ENCODE measurements at places on chromosomes 2 and 18.
A peak's percentile ranks its signal among the peaks of the same experiment; 100 is the strongest.

GRCh38 chr2:88167740-88168139, 2.4 kb upstream of the THNSL2 start:
- no peak for DNase-seq

- no peak for DNase-seq
Observed at GRCh38 chr2:197293252-197294007, 17.1 kb downstream of the ANKRD44 start.

DNA sequence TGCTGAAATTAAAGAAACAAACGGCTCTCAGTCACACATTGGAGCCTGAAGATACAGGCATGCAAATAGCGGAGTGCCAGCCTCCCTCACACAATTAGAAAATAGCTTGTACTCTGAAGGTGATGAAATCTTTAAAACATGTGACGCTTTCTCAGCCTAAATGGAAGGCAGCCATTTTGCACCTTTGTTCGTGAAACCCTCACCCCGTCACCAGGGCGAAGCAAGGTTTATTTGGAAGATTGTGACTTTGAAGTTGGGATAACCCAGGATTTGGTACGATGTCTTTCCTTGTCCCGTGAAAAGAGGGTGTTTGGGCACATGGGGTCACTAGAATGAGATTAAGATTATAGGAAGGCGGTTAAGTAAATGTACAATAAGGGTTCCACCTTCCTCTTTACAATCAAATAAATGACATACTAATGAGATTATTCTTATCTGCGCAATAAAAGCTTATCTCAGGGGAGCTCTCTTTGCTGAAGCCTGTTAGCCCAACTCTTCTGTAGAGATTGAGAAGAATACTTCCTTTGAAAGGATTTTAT, 4.2 kb downstream of the SH3BP4 start:
- no peak for DNase-seq

- DNase-seq: no peak
Observed at GRCh38 chr2:231449503-231450054, 14.7 kb downstream of the NCL start.

DNA sequence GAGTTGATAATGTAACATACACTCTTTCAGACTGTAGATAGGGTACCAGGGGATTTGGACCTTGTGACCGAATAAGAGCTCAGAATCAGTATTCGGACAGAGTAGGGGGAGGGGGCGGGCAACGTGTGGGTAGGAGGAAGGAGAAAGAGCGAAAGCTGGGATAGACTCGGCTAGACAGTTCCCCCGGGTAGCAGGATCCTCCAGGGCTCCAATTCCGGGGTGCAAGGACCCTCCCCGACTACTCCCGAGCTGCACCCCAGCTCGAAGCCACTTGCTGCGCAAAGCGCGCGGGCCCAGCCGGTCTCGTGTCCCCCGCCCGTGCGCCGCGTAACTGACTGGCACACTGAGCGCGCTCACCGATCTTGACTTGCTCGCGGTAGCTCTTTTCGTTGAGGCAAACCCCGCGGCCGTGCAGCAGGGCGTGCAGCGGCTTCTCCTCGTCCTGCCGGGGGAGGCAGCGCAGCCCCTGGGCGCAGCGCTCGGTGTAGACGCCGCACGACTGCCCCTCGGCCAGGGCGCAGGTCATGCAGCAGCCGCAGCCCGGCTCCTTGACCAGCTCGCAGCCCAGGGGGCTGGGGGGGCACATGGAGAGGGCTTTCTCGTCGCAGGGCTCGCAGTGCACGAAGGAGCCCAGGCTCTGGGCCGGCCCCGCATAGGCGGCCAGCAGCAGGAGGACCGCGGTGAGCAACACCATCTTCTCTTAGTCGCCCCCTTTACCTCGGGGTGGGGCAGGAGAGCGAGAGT, 1.1 kb downstream of the IGFBP5 start:
- DNase-seq: no peak

GRCh38 chr2:100248971-100249370, 73.3 kb downstream of the LONRF2 start:
- DNase-seq: no peak

DNA sequence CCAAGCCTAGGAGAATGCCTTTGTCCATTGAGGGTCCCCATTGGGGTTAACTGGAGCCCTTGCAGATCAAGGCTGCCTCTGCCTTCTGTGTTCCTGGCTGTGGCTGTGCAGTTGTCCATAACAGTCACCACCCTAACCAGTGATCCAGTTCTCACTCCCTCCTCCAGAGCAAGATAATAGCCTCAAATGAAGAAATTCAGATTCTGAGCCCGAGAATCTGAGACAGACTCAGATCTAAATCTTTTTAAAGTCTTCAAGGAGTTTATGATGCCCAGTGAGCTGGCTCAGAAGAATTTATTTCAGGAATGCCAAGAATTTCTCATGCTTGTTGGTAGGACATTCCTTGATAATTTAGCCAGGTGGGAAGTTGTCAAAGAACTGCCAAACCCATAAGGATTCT, 44.3 kb upstream of the RAB6C start:
- DNase-seq: no peak

- DNase-seq: no peak
Observed at GRCh38 chr2:62200291-62200841, 4.5 kb downstream of the B3GNT2 start.

- DNase-seq: no peak
Observed at GRCh38 chr2:218992703-218993344, 398 bp downstream of the CRYBA2 start.

DNA sequence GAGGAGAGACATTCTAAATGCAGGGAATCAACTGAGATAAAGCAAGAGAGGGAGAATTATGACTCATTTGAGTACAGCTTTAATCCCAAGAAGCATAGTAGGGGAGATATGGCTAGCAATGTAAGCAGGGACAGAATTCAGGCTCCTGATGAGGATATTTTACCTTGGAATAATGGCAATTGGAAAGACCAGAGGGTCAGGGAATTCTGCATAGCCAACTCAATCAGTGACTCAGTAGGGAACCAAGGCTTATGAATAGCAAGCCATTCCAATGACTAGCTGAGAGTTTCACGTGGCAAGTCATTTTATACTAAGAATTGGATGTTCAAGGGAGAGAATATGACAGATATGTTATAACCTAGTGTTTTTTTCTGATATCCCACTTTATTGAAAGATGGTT, 563.8 kb upstream of the NETO1 start:
- DNase-seq: no peak

DNA sequence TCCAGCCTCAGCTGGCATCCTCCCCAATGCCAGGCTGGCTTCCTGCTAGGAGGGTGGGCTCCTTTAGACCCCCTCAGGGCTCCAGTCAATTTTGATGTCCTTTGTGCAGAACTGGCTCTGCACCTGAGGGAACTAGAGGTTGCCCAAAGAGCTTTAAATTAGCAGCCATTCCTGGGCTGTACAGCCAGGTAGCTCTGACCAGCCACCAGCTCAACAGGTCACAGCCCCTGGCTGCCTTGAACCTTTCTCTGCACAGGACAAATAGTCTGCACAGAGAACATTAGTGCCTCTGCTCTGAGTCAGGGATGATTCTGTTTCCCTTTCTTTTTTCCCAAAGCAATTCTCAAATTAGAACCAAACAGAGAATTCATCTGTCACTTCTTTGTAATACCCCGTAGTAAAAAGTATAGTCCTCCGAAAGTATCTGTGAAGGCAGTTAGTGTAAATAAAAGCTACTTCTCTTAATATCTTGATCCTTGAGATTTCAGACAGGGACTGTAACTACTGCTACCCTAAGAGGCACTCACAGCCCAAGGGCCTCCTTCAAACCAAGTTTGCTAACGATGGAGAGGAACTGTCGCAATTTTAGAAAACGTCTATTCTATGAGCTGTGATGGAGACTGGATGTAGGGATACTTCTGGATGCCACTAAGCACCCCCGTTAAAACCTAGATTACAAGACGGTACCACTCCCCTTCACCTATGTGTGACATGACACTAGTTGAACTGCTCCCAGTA, 3.0 kb downstream of the TTC32 start:
- DNase-seq: no peak

DNA sequence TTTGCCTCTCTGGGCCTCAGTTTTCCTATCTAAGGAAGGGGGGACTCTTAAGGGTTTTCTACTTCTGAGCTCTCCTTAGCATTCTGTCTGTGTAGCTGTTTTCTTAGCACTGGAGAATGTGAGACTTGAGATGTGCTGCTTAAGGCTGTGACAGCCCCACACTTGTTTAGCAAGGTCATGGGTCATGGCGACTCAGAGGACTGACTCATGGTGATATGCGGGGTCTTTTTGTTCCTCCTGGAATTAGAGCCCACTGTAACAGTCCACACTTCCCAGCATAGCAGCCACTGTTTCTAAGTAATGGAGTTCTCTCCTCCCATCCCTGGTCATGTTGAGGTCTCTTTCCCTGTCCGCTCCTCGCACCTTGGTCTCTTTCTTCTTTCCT, 4.1 kb upstream of the LPIN1 start:
- no peak for DNase-seq

GRCh38 chr18:74897971-74898657, 300.4 kb downstream of the ZNF407 start:
- no peak for DNase-seq

DNA sequence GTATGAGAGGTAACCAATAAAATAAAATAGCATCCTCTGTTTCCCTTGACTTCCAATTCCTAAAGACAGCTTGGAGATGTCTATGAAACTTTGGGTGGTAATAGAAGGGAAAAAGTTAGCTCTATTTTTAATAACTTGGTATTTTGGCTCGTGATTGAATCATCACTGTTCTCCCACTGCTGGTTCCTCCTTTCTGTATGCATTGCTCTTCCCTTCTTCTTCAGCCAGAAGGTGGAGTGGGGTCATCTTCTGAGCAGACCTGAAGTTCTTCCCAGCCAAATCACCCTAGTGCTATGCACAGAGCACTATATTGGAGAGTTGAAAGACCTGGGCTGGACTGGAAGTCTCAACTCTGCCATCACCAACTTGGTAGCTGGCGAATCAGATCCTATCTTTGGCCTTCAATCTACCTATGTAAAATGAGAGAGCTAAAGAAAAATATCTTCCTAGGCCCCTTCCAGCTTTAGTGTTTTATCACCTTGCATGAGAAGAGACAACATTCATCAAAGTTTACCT, 54.1 kb downstream of the CPO start:
- DNase-seq: no peak

- DNase-seq: peak; percentile 46
Observed at GRCh38 chr2:29309090-29310029, 194.1 kb downstream of the CLIP4 start.

- no peak for DNase-seq
Observed at GRCh38 chr2:193627187-193627926, 1432.6 kb upstream of the TMEFF2 start.

DNA sequence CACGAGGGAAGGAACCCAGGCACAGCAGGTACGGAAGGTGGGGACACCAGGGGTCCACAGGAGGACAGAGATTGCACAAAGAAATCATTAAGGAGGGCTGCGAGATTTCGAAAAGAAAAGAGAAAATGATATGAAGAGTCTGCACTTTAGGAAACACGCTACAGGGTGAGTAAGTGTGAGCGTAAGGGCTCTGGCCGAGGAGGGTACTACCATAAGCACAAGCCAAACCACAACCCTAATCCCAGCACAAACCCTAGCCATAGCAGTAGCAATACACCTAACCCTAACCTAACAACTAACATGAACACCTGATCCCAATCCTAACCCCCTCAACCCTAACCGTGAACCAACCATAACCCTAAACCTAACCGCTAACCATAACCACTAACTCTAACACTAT, 104.0 kb downstream of the ZNF516 start:
- DNase-seq: no peak

- no peak for DNase-seq
Observed at GRCh38 chr2:141929331-141930252, 201.2 kb downstream of the LRP1B start.

GRCh38 chr2:40240070-40240469, 211.8 kb downstream of the SLC8A1 start:
- peak; percentile 86 for DNase-seq

- DNase-seq: no peak
Observed at GRCh38 chr2:27123302-27124150, at the start of gene ABHD1. TSS of gene ABHD1 (plus strand) at chr2:27123815. CDS start at chr2:27123949, 134 bp downstream.

DNA sequence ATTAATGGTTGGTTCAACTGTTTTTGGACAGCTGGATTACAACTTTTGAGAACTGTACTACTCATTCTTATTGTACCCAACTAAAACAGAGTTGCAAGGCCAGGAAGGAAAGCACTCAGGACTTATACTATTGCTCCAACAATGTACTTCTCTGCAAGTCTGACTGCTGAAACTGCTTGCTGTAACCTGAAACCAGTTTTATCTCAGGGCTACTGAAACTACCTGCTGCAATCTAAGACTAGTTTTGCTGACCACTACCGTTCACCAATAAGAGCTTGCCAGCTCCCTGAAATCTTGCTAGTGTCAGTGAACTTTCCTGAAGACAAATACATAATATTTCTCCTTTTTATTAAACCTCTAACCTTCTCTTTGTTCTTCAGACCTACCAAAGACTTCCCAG, 157.3 kb downstream of the CDCA7 start:
- no peak for DNase-seq

DNA sequence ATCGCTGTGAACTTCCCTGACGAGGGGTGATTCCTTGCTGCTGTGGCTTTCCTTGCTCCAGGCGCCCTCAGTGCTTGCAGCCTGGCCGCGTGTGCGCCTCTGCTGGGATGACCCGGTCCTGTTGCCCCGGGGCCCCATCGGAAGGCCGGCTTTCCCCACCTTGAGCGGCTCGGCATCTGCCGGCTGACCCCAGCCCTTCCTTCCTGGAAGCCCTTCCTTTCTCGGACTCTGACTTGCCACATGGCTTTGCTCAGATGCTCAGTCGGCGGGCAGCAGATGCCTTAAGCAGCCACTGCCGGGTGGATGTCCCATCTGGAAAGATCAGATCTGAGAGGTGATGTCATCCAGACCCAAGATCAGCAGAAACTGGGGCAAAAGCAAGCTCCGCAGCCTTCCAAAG, 100.5 kb upstream of the ODC1 start:
- DNase-seq: no peak

DNA sequence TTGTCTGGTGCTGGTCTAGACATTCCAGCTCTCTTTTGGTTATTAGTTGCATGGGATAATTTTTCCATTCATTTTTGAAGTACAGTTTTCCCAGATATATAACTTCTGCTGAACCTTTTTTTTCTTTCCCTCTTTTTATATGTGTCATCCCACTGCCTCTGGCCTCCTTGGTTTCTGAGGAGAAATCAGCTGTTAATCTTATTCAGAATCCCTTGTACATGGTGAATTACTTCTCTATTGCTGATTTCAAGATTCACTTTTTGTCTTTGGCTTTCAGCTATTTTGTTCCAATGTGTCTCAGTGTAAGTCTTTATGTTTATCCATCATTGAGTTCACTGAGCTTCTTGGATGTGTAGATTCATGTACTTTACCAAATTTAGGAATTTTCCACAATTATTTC, 99.7 kb downstream of the ARHGEF4 start:
- no peak for DNase-seq

DNA sequence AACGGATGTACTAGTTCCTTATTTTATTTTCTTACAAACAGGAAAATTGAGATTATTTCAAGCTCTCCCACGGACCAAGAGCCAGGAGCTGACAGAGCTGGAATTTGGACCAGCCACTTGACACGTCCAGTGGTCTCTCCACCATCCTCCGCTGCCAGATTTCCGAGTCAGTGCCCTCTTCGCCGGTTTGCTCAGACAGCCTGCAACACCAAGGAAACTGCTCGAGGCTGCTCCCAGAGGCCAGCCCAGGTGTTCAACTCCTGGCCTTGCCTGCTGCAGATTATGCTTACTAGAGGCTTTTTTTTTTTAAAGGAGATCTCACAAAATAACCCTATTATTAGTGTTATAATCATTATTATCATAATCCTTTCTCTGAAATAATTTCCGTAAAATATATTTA, 779.8 kb downstream of the RNF144A start:
- no peak for DNase-seq
